ENCODE measurements at places on chromosomes 7 and 10. TPM values are rescaled to one million over a fixed set of nuclear protein-coding genes. Genes with fewer than 3 reads are reported as not detected.

- DNase-seq, result no peak
- no peak overlapping the region for H3K27ac ChIP-seq
- no peaks in the 10 kb centered on the region for H3K4me1 ChIP-seq
- no peaks in the 10 kb centered on the region for H3K27me3 ChIP-seq
Observed at GRCh38 chr10:11046776-11047160, 29.1 kb downstream of the CELF2 start.

- no peaks in the 10 kb centered on the region for H3K4me1 ChIP-seq
- no peaks in the 10 kb centered on the region for H3K27me3 ChIP-seq
- H3K4me3 ChIP-seq, result no peak overlapping the region
Observed at GRCh38 chr10:54613162-54613561, 187.9 kb downstream of the PCDH15 start.

The ARHGEF35 gene
- total RNA-seq, result 5.3 TPM

DNA sequence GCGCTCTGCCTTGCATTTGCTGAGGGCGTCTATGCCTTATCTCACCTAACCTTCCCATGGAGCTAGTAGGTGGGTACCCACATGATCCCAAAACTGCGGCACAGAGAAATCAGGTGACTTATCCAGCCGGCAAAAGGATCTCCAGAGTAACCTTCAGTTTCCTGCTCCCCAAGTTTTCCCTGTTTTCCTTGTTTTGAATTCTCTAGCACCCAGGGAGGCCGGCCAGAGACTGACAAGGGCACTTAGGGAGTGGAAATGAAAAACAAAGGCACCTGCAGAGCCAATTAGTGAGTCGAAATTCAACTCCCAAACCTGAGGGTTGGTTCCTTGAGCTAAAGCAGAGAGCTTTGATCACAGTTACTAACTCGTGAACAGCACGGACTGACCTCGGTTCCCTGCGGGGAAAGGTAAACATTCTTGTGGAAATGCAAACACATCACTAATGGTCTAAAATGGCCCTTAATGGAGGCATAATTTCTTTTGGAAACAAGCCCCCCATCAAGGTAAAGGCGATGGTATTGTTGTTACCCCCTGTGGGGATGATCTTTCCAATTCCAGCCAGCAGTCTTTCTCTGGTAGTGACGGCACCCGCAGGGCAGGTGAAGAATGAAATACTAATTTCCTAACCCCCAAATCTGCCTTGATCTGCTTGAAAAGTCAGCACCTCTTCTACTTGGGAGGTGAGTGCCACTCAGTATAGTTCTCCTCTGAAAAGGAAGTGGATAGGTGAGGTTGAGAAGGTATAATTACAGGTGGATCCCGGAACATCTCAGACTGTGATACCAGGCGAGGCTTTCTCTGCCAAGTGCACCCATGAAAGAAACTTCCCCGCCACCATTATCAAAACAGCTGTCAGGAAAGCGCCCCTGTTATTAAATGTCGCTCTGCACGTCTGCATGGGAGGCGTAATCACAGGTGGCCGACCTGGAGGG lies 365.6 kb upstream of the AUTS2 start:
- H3K4me1 ChIP-seq, result no peaks in the 10 kb centered on the region
- no peak overlapping the region for H3K4me3 ChIP-seq
- no peaks in the 10 kb centered on the region for H3K36me3 ChIP-seq
- no peak overlapping the region for H3K27ac ChIP-seq
- DNase-seq, result no peak

The BAMBI gene
- total RNA-seq, result 1.7 TPM

DNA sequence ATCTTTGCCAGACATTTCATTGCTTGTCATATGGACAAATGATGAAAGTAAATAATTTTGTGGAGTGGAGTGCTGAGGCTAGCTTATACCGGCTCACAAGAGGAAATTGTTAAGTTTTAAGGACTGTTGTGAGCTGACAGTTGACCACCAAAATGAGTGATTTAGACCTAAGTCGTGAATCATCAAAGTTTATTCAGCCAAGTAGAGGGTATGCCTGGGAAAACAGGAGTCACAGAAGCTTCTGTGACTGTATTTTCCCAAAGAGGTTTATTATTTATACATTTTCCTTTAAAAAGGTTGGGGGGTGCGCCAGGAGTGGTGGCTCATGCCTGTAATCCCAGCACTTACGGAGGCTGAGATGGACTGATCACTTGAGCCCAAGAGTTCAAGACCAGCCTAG lies 21.8 kb downstream of the MRPS24 start:
- no peaks in the 10 kb centered on the region for H3K4me1 ChIP-seq
- no peaks in the 10 kb centered on the region for H3K27me3 ChIP-seq
- DNase-seq, result no peak
- H3K27ac ChIP-seq, result no peak overlapping the region
- H3K4me3 ChIP-seq, result no peak overlapping the region

GRCh38 chr7:50960621-50961310 lies 178.1 kb upstream of the GRB10 start:
- H3K27me3 ChIP-seq, result no peaks in the 10 kb centered on the region
- no peak overlapping the region for H3K27ac ChIP-seq
- H3K4me1 ChIP-seq, result no peaks in the 10 kb centered on the region

DNA sequence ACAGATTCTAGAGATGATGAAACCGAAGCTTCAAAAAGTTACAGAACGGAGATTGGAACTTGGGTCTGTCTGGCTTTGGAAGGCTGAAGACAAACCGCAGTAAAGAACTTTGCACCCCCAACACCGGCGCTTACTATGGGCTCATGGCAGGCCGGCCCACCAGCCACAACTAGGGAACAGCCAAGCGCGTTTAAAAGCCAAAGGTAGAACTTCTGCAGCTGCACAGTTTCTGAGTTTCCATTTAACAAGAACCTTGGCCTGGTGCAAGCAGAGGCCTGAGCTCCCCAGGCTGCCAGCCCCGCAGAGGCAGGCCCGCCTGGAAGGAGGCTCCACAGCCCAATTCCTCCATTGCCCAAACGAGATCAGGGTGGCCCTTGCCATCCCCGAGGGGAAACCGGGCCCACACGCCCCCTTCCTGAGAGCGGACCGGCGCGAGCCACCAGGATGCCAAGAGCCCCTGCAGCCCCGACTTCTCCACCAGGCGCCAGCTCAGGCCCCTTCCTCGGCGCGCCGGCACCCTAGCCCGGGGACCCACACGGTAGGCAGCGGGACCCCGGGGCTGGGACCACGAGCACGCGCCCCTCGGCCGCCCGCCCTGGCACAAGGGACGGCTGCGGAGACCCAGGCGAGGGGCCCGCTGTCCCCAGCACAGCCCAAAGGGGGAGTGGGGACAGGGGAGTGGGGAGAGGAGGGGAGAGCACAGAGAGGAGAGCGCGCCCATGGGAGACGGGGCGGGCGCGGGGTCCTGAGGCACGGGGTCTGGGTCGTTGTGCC lies 566 bp downstream of the MAD1L1 start:
- H3K4me1 ChIP-seq, result peaks cover 28% of the 10 kb centered on the region
- H3K27ac ChIP-seq, result peak overlapping the region; percentile 59
- DNase-seq, result no peak
- H3K27me3 ChIP-seq, result no peaks in the 10 kb centered on the region
- H3K36me3 ChIP-seq, result peaks cover 5% of the 10 kb centered on the region
- peak overlapping the region; percentile 97 for H3K4me3 ChIP-seq

GRCh38 chr10:15742836-15743235 lies 23.1 kb upstream of the ITGA8 start:
- H3K4me3 ChIP-seq, result no peak overlapping the region
- H3K36me3 ChIP-seq, result no peaks in the 10 kb centered on the region
- no peaks in the 10 kb centered on the region for H3K27me3 ChIP-seq
- no peak for DNase-seq
- H3K4me1 ChIP-seq, result no peaks in the 10 kb centered on the region

DNA sequence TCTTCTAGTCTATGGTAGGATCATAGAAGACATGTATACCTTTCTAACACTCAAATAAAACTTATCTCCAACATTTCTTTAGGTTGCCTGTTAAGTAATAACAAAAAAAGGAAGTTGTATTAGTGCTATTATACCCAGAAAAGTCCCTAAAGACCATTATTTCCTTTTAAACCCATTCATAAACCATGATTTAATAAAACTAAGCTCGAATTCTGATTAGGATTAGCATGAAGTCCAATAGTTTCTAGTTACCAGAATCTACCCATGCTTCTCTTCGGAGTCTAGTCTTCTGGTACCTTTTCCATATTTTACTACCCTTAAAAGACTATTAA lies 62.7 kb downstream of the USP6NL start:
- no peak overlapping the region for H3K27ac ChIP-seq
- H3K4me3 ChIP-seq, result no peak overlapping the region

DNA sequence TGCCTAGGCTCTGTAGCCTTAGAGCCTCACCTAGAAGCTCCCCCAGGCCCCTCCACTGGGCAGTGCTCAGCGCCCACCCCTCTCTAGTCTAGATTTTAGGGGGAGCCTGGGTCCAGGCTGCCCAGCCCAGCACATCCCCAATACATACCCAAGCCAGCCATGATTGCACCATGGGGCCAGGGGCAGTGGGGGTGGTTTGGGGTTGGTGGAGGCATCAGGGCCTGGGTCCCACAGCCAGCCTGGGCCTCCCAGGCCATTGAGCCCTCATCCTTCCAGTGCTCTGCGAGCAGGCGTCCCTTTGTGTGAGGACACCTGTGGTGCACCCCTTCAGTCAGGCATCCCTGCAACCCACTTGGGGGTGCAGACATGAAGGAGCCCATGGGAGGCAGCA lies 76.9 kb upstream of the RET start:
- no peaks in the 10 kb centered on the region for H3K27me3 ChIP-seq
- no peaks in the 10 kb centered on the region for H3K36me3 ChIP-seq
- DNase-seq, result no peak
- no peaks in the 10 kb centered on the region for H3K4me1 ChIP-seq
- no peak overlapping the region for H3K27ac ChIP-seq

DNA sequence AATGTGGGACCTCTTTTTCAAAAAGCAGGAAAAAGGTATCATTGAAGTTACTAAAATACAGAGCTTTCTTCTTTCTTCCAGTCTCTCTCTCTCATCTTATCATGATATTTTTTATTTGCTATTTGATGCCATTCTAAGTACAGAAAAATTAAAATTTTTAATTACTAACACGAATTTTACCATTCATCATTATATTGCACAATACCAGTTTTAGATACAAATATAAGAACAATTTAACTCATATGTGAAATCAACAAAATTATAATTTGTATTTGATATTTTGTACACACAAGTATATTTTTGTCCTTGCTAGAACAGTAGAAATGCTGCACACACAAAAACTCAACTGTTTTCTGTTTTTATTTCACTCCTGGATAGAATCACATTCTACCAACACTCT lies 112.2 kb downstream of the OAT start:
- H3K4me1 ChIP-seq, result no peaks in the 10 kb centered on the region
- no peak overlapping the region for H3K27ac ChIP-seq
- no peak overlapping the region for H3K4me3 ChIP-seq
- H3K27me3 ChIP-seq, result no peaks in the 10 kb centered on the region

DNA sequence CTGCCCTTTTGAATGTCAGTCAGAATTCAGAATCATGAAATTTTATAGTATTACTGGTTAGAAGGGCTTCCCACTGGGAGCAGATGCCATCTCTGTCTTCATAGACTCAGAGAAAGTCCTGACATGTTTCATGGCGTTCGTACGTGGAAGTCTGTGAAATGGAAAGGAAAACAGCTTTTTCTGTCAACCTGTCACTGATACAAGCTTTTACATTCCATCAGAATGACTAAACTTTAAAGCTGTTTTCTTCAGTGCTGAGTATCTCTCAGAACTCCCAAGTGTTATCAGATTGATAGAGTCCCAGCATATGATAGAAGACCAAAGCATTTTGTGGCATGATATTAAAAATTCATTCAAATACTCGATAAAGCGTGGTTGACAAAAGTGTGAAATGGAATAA lies 726.7 kb upstream of the GALNT17 start:
- H3K4me1 ChIP-seq, result no peaks in the 10 kb centered on the region
- no peak for DNase-seq
- no peaks in the 10 kb centered on the region for H3K27me3 ChIP-seq
- H3K4me3 ChIP-seq, result no peak overlapping the region

DNA sequence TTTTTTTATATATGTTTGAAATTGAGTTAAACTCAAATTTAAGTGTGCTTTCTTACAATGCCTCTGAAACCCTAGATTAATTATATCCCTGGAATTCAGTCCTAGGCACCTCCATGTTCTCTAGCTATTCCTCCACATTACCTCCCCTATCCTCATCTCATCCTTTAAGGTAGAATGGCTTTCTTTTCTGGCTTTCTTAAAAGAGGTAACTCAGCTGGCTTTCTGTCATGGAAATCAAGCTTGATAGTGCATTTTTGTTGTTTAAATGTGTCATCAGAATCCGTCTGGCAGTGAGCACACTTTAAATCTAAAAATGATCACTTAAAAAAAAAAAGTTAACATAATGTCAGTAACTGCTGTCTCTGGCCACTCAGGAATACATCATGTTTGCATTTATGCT lies 42.2 kb downstream of the AHR start:
- no peak for DNase-seq
- peaks cover 7% of the 10 kb centered on the region for H3K36me3 ChIP-seq
- H3K27me3 ChIP-seq, result no peaks in the 10 kb centered on the region
- H3K27ac ChIP-seq, result no peak overlapping the region
- no peaks in the 10 kb centered on the region for H3K4me1 ChIP-seq
- no peak overlapping the region for H3K4me3 ChIP-seq

The NPC1L1 gene
- total RNA-seq, result not detected

The GNAT3 gene
- not detected for total RNA-seq

DNA sequence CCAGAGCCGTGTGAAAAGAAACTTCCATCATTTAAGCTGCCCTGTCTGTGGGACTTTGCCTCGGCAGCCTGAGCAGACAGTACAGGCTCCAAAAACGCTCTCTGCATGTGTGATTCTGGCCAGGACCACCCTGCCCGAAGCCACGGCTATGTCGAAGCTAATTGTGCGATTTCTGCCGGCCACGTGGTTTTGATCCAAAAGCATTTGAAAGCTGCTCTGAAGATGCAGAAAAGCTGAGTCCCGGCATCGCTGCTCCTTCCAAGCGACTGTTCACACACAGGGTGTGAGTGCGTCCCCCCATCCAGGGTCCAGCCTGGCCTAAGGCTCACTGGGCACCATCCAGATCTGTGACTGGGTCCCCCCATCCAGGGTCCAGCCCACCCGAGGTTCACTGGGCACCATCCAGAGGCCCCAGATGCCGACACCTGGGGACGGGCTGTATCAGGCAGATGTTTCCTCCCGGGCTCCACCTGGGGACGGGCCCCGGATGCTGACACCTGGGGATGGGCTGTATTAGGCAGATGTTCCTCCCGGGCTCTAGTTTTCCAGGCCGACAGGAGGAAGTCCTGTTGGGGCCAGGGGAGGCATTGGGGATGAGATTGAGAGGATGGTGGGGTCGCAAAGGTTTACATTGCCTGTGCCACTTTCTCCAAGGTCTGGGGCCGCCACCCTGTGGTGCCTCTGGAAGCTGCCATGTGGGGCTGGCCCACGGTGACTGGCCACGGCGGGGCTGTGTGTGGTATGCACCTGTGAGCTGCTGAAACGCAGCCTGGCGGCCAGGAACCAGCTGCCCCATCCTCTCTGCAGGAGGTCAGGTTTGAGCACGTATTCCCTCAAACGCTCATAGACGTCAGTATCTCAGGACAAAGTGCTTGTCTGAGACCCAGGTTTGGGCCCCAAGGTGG lies 527.4 kb downstream of the DNAJB6 start:
- no peak for DNase-seq
- H3K27me3 ChIP-seq, result no peaks in the 10 kb centered on the region
- H3K27ac ChIP-seq, result no peak overlapping the region

- DNase-seq, result no peak
- no peaks in the 10 kb centered on the region for H3K4me1 ChIP-seq
- H3K27me3 ChIP-seq, result no peaks in the 10 kb centered on the region
- peaks cover 5% of the 10 kb centered on the region for H3K36me3 ChIP-seq
Observed at GRCh38 chr10:113897693-113898618, 43.5 kb downstream of the NHLRC2 start.

- H3K4me1 ChIP-seq, result no peaks in the 10 kb centered on the region
- no peak for DNase-seq
- H3K36me3 ChIP-seq, result no peaks in the 10 kb centered on the region
- no peaks in the 10 kb centered on the region for H3K27me3 ChIP-seq
Observed at GRCh38 chr10:306007-306674, 170.9 kb downstream of the ZMYND11 start.
